CD4-positive, alpha-beta T cell treated with Interleukin-6 at 100 ng/mL for 8 hours (primary cell): ENCODE measurements at places on chromosomes 1 and 21.

DNA sequence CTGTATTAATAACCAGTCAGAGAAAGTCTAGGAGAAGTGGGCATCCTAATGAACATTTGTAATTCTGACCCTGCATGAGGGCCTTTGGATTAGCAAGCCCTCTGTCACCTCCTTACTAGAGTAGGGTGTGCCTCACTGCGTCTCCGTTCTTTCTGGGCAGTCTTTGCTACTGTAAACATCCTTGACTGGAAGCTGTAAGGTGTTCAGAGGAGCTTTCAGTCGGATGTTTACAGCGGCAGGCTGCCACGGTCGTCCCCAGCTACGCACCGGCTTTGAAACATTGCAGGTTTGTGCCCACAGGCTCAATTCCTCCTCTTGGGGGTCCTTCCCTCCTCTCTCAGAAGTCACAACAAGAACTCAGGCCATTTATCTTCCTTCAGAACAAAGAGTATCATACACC lies 29.4 kb upstream of the KCNQ4 start:
- no peak for DNase-seq

DNA sequence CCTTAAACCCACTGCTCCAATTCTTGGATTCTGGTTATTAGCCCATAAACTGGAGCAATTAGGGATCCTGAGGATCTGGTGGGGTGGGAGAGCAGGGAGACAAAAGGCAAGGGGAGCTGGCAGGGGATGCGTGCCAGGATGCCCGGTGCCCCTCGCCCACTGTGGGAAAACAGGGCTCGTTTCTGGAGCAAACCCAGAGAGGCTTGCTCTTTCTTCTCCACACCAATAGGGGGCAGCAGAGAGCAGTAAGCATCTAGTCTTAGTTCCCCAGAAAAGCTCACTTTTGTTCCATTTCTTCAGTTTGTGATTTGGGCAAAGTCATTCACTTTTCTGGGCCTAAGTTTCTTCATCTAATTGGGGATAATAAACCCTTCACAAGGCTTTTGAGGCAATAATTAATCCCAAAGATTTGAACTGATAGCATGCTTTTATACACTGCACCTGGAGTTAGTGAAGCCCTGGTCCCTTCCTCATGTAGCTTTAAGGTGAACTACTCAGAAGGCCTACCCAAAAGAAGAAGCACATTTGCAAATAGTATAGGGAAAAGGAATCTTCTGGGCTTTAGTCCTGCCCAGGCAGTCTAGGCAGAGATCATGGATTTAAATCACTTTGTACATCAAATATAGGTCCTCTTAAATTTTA lies 160.6 kb upstream of the USP24 start:
- DNase-seq: no peak

DNA sequence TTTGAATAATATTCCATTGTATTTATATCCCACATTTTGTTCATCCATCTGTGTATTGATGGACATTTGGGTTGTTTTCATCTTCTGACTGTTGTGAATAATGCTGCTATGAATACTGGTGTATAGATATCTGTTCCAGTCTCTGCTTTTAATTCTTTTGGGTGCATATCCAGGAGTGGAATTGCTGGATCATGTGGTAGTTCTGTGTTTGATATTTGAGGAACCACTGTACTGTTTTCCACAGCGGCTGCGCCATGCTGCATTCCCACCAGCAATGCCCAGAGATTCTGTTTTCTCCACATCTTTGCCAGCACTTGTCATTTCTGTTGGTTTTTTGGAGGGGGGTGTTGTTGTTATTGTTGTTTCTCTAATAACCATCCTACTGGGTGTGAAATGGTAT lies 131.6 kb upstream of the KIF26B start:
- no peak for DNase-seq

DNA sequence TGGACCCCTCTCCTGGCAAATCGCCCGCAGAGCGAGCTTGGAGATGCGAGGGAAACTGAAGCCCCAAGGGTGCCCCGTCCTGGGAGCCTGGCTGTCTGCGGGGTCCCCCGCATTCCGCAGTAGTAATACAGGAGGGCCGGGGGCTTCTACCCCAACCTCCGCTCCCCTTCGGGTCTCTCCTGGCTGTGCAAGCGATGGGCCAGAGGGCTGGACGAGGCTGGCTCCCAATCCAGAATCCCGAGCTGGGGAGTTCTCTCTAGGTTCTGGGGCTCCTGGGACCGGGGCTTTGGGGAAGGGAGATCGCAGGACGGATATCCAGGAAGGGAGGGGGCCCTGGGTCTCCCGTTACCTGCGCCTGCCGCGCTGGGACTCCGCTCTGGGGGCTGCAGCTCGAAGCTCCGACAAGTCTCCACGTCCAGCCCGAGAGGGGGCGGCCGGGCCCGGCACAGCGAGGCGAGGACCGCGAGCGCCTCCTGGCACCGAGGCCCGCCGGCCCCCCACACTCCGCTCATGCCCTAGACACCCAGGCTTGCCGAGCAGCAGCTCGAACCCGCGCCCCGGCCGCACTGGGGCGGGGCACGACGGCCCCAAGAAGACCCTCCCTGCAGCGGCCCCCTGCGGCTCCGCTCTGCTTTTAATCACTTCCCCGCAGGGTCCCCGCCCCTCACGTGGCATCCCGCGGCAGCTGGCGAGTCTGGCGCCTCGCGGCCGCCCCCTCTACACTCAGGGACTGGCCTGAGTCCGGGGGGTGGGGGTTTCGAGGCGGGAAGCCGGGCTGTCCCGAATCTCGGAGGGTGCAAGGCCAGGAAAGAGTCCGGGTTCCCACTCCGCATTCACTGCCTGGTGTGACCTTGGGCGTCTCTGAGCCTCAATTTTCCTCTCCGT lies at the start of gene SYT6:
SYT6 (minus strand) TSS at position 609 of the 885 bp plus-strand sequence; CDS start at position 512, 97 bp downstream.
- no peak for DNase-seq

- DNase-seq: no peak
Measured at GRCh38 chr1:89907727-89908212, 86.9 kb downstream of the LRRC8D start.

GRCh38 chr1:6986281-6986680 lies 201.0 kb downstream of the CAMTA1 start:
- no peak for DNase-seq

- no peak for DNase-seq
Measured at GRCh38 chr1:54754045-54754444, 10.3 kb downstream of the PARS2 start.

DNA sequence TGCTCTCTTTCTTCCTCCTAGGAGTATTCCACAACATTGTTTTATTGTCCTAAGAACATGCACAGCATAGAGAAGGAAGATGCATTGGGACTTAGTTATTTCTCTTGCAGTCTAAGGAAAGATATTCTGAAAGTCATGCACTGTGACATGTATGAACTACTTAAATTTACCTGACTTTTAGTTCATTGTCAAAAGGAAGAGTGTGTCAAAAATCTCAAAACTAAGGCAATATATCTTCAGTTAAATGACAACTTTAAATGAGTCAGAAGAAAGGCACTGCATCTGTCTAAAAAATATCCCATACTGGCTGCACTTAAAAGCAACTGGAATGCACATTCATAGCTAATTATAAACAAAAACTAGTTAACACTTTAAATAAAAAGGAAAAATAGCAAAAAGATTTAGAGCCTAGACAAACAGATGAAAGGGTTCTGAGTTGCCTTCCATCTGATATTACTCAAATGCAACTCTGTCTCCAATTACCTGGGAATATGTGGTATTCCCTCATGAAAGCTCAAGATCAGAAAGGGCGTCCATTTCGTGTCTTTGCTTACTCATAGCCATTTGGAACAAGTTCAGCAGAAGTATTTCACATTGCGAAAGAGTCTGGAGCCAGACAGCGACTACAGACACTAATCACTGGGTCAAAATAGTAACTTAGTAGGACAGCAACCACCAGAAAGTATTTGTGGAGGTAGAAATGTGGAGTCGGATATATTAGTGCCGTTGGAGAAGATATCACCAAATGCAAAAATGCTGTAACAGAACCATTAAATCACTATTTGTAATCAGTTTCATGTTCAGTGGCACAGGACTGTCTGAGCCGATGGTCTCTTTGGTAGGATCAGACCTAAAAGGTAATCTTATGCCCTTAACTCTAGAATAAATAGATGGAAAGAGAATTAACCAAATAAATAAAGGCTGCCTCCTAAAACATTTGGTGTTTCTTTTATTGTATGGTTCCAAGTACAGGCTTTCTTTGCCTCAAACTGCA lies 225.7 kb downstream of the GREM2 start:
- DNase-seq: no peak

GRCh38 chr1:84117868-84118267 lies 26.2 kb upstream of the PRKACB start:
- no peak for DNase-seq

- no peak for DNase-seq
Measured at GRCh38 chr1:18004278-18004677, 103.3 kb upstream of the IGSF21 start.

DNA sequence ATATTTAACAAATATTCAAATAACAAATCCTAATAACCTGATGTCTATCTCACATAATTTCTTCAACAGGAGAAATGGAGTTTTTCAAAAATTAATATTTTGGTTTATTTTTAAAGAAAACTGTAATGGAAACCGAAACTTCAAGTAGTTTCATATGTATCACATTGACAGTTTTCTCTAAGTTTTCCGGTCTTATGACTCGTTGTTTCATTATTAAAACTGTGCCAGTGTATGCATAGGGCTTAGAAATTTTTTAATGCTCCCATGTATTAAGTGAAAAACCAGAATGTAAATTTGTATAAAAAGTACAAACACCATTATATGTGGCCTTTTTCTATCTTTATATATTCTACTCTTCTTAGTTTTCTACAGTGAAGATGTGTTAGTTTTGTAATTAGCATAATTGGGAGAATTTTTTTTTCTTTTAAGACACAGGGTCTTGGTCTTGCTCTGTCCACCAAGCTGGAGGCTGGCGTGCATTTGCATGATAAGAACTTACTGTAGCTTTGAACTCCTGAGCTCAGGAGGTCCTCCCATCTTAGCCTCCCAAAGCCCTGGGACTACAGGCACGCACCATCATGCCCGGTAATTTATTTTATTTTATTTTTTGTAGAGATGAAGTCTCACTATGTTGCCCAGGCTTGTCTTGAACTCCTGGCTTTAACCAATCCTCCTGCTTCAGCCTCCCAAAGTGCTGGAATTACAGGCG lies 43.9 kb upstream of the SAMSN1 start:
- peak; percentile 24 for DNase-seq

GRCh38 chr1:56311766-56312165 lies 267.6 kb downstream of the PLPP3 start:
- no peak for DNase-seq

DNA sequence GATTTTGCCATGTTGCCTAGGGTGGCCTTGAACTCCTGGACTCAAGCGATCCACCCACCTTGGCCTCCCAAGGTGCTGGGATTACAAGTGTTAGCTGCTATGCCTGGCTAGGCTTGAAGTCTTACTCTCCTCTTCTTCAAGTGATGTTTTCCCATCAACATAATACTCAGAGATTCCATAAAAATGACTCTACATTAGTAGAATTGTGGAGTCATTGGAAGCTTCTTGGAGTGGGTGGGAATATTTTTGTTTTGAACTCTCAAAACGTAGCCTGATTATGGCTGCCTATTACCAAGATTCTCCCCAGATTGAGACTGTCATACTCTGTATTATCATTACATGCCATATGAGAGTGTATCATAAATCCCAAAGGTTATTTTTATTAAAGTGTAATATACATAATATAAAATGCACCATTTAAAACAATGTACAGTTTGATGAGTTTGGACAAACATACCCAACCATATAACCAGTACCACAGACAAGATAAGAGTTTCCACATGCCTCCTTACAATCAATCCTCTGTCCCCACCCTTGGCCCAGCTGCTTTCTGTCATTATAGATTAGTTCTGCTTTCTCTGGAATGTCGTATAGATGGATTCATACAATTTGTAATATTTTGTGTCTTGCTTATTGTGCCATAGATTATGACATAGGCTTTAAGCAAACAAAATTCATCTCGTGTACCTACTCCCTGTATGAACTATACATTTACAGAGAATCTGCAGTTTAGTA lies 8.0 kb upstream of the DNM3 start:
- no peak for DNase-seq

DNA sequence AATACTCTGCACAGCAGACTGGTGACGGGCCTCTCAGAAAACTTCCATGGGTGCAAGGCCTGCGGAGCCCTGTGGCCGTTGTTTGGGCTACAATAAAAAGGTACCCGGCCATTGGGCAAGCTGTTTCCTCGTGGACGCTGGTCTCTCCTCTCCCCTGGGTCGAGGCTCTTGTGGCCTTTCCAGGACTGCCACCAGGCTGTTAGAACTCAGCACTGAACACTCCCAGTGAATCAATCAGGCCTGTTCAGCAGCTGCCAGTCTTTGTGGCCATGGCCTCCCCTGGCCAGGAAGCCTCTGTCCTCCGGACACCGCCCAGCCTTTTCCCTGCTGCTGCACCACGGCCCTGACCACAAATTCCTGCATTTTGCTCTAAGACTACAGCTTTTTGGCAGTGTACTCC lies 33.0 kb upstream of the ACTRT2 start:
- no peak for DNase-seq

DNA sequence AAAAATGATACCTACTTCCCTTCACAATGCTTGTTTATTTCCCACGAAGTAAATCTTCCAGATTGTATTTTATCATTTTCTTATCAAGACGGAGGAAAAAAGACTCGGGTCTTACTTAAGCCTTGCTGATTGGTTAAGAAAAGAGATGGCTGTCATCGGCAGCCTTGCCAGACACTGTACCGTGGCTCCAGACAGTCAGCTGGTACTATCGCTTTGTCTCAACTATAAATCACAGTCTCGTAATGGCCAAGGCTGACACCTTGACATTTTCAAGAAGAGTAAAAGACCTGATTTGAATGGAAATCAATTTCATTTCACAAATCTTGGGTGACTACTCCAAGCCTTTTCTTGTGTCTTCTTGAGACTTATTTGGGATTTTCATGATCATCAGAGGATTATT lies 868.0 kb downstream of the USP25 start:
- DNase-seq: no peak

GRCh38 chr1:71014178-71014579 lies 33.4 kb downstream of the PTGER3 start:
- no peak for DNase-seq

DNA sequence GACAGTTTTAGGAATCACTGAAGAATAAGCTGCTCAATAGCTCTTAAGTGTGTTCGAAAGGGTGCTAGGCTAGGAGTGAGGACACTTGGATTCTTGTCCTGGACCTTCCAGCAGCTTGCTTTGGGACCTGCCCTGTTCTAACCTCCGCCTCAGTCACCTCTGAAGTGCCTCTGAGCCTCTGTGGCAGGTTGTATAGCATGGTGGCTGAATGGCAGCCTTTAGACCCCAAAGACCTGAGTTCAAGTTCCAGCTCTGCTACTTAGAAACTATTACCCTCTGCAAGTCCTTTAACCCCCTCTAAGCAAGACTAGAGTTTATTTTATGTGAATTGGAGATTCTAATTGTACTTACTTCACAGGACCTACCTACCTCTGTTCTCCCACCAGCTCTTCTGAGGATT lies 81.5 kb downstream of the RRAGC start:
- no peak for DNase-seq

- DNase-seq: no peak
Measured at GRCh38 chr1:15177710-15178166, 24.2 kb downstream of the TMEM51 start.
